ENCODE measurements at places on chromosomes 12 and 14.

- no peaks in the 10 kb centered on the region for H3K27me3 ChIP-seq
- no peak overlapping the region for H3K4me3 ChIP-seq
- H3K27ac ChIP-seq: no peak overlapping the region
- no peak for DNase-seq
- no peaks in the 10 kb centered on the region for H3K36me3 ChIP-seq
These were observed 88.8 kb downstream of the TMX1 start for GRCh38 chr14:51328772-51329353.

GRCh38 chr12:124916374-124917134 is 2.1 kb upstream of the UBC start:
- H3K4me3 ChIP-seq: peak overlapping the region; percentile 100
- DNase-seq: no peak
- H3K4me1 ChIP-seq: peaks cover 8% of the 10 kb centered on the region

- H3K36me3 ChIP-seq: peaks cover 16% of the 10 kb centered on the region
- no peak overlapping the region for H3K27ac ChIP-seq
- H3K27me3 ChIP-seq: no peaks in the 10 kb centered on the region
- H3K4me3 ChIP-seq: no peak overlapping the region
These were observed 61.3 kb upstream of the CORO1C start for GRCh38 chr12:108792361-108793292.

DNA sequence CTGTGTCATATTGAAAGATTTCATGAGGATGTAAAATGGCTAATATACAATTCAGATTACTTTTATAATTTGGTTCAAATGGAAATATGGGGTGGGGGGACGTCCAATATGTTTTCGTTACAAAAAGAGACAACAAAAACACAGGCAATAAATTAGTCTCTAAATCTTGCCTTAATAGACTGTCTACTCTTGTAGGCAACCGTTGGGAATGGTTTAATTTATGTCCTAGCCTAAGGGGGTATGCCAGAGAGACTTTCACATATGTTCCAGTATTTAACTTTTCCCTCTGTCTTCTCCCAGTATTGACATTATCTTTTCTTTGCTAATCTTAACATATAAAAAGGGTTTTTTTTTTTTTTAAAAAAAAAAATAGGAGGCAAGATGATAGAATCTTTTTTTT is 41.5 kb upstream of the LIN7A start:
- H3K27ac ChIP-seq: no peak overlapping the region
- H3K36me3 ChIP-seq: no peaks in the 10 kb centered on the region
- no peak for DNase-seq

DNA sequence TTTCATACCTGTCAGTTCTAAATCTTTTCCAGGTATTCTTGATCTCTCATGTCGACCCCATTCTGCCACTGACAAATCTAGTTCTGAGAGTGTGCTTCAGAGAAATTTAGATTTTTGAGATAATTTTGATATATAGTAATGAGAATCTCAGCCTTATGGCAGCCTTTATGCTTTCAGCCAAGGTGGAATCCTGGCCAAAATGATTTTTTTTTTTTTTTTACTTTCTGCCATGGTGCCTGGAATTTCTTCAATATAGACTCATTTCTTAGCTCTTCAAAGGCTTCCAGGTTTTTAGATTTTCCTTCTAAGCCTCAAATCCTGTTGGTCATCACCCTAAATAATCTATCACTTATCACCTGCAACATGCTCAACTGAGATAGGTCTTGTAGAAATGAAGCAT is 926.6 kb downstream of the NRXN3 start:
- no peak overlapping the region for H3K27ac ChIP-seq
- H3K4me1 ChIP-seq: peaks cover 5% of the 10 kb centered on the region
- H3K36me3 ChIP-seq: no peaks in the 10 kb centered on the region

DNA sequence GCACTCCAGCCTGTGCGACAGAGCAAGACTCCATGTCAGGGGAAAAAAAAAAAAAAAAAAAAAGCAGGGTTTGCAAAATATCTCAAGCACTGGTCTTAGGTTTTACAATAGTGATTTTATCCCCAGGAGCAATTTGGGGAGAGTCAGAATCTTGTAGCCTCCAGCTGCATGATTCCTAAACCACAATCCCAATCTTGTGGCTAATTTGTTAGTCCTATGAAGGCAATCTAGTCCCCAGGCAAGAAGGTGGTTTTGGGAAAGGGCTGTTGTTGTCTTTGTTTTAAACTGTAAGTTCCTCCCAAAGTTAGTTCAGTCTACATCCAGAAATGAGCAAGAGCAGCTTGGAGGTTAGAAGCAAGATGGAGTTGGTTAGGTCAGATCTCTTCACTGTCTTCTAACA is 135.7 kb downstream of the PLXNC1 start:
- peaks cover 9% of the 10 kb centered on the region for H3K4me1 ChIP-seq
- no peak overlapping the region for H3K4me3 ChIP-seq
- no peaks in the 10 kb centered on the region for H3K27me3 ChIP-seq
- H3K27ac ChIP-seq: no peak overlapping the region

DNA sequence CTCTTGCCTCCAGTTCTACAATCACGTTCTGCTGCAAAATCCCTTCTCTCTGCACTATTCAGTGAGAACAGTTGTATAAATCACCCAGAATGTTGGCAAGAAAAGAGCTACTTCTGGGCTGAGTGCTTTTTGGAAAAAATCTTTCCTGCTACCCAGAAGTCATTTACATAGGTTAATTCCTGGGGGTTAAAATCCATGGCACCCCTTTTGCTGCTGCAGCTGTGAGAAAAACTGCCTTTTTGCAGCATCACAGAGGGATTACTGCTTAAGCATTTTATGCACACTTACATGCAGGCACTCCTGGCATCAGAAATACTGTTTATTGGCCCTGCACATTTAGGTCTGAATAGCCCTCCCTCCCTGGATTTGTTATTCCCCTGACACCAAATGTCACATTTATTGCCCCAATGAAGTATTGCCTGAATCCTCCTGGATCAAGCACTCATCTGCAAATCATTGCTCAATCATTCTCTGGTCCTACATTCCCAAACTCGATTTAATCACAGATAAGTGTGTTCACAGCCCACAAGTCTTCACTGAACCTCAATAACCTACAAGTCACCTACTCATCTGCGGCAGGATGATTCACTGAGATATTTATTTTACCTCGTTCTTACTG is 43.1 kb upstream of the CCDC196 start:
- H3K4me3 ChIP-seq: no peak overlapping the region
- H3K27me3 ChIP-seq: no peaks in the 10 kb centered on the region
- H3K27ac ChIP-seq: no peak overlapping the region
- H3K36me3 ChIP-seq: 0 out of 2 replicates have a peak, but pooled peaks cover 5% of the 10 kb centered on the region
- no peaks in the 10 kb centered on the region for H3K4me1 ChIP-seq

DNA sequence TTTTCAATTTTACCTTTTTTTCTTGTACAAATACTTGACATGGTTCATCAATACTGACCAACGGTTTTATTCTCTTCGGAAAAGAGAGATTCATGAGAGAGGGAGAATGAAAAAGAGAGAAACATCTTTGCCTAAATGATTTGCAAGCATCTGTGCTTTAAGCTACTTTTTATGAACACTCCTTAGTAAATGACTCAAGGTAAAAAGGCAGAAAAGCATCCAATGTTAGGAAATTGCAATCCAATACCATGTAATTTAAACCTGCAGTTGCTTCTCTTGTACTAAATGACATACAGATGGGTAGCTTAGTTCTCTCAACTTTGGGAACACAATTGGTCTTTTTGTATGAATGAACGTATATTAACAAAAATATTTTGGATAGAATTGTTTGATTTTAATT is 46.1 kb downstream of the MSRB3 start:
- H3K36me3 ChIP-seq: no peaks in the 10 kb centered on the region
- no peaks in the 10 kb centered on the region for H3K27me3 ChIP-seq
- H3K4me1 ChIP-seq: no peaks in the 10 kb centered on the region
- H3K4me3 ChIP-seq: no peak overlapping the region
- H3K27ac ChIP-seq: no peak overlapping the region
- DNase-seq: no peak

- peak; percentile 66 for DNase-seq
- no peaks in the 10 kb centered on the region for H3K4me1 ChIP-seq
- no peak overlapping the region for H3K27ac ChIP-seq
- no peaks in the 10 kb centered on the region for H3K27me3 ChIP-seq
These were observed 156.8 kb downstream of the PHETA1 start for GRCh38 chr12:111211910-111212757.

DNA sequence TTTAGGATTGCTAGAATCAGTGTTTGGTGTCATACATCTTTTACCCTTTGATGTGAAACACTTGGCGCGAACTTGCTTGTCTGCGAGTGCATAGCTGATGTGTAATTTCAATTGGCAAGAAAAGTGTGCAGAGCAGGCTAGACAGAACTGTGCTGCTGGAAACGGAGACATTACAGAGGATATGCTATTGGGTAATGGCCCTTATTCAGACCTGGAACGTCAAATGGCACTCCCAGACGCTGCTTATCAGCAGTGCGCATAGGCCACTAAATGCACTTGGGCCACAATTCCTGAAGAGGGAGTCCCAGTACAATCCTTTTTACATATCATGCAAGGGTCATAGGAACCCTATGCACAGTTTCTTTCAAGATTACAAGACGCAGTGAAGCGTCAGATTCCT is 15.7 kb upstream of the SLC10A1 start:
- no peak for DNase-seq
- no peaks in the 10 kb centered on the region for H3K36me3 ChIP-seq
- H3K27ac ChIP-seq: no peak overlapping the region
- no peaks in the 10 kb centered on the region for H3K4me1 ChIP-seq
- H3K4me3 ChIP-seq: no peak overlapping the region
- no peaks in the 10 kb centered on the region for H3K27me3 ChIP-seq

DNA sequence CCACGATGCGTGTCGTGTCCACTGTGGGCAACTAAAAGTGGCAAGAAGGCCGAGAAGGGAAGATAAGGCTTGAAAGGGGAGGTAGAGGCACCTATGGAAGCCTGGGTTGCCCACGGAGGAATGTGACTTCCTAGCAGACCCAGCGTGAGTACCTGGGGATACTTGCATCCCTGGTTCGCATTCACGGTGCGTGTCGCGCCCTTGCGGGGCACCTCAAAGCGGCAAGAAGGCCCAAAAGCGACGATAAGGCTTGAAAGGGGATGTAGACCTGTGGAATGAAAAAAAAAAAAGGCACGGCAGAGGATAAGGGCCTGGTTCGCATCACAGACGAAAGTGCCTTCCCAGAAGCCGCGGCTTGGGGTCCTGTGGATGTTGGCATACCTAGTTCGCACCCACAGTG is 282.9 kb downstream of the ALG10 start:
- H3K4me3 ChIP-seq: no peak overlapping the region
- no peaks in the 10 kb centered on the region for H3K27me3 ChIP-seq
- peaks cover 54% of the 10 kb centered on the region for H3K36me3 ChIP-seq
- H3K27ac ChIP-seq: no peak overlapping the region

- no peaks in the 10 kb centered on the region for H3K4me1 ChIP-seq
- no peak for DNase-seq
- no peaks in the 10 kb centered on the region for H3K27me3 ChIP-seq
- H3K36me3 ChIP-seq: no peaks in the 10 kb centered on the region
- H3K27ac ChIP-seq: no peak overlapping the region
- no peak overlapping the region for H3K4me3 ChIP-seq
These were observed 18.6 kb upstream of the MDM1 start for GRCh38 chr12:68350753-68351152.

- peaks cover 31% of the 10 kb centered on the region for H3K36me3 ChIP-seq
- no peak for DNase-seq
- no peaks in the 10 kb centered on the region for H3K27me3 ChIP-seq
- no peak overlapping the region for H3K27ac ChIP-seq
These were observed 1.6 kb downstream of the MMP14 start for GRCh38 chr14:22837750-22838538.

GRCh38 chr12:67893022-67893580 is 96.1 kb upstream of the IFNG-AS1 start:
- no peak overlapping the region for H3K27ac ChIP-seq
- H3K36me3 ChIP-seq: no peaks in the 10 kb centered on the region
- no peaks in the 10 kb centered on the region for H3K27me3 ChIP-seq
- H3K4me1 ChIP-seq: no peaks in the 10 kb centered on the region

DNA sequence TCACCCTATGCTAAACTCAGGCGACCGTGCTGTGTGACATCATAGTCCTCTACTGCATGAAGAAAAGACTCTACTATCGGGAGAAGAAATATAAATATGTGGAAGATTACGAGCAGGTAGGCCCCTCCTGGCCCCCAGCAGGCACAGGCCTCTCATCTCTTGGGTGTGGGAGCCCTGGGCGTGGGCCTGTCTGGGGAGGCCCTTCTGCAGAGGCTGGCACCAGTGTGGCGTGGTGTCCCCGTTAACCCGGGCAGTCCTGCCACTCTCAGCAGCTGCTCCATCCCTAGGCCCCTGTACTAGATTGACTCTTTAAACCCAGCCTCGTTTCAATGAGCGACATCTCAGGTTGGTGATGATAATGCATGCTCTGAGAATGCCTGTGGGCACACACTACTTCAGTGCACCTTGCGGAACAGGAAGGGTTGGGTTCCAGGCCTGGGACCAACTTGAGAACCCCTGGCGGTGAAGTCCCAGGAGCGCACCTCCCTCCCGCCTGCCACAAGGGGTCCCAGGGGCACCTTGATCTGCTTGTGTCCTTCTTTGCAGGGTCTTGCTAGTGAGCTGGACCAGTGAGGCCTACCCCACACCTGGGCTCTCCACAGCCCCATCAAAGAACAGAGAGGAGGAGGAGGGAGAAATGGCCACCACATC is 23.2 kb downstream of the P2RX4 start:
- H3K4me1 ChIP-seq: no peaks in the 10 kb centered on the region
- peak; percentile 72 for DNase-seq

DNA sequence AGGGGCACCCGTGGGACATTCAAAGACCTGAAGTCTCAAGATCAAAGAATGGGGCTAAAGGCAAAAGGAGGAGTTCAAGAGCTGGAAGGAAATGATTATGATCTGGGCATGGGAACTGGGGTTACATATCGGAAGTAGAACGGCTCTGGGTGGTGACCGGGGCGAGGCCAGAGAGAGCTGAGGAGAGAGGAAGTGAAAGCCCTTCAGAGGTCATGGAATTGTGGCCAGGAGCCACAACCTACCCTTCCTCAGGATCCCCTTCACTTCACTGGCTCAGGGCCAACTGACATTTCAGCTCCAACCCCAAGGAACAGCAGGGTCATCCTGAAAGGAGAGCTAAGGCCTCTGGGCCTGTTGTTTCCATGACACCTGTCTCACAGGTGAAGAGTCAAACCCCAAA is 57.8 kb downstream of the GALNT16 start:
- DNase-seq: no peak
- no peaks in the 10 kb centered on the region for H3K36me3 ChIP-seq
- H3K4me1 ChIP-seq: peaks cover 9% of the 10 kb centered on the region
- no peak overlapping the region for H3K27ac ChIP-seq
- no peaks in the 10 kb centered on the region for H3K27me3 ChIP-seq

DNA sequence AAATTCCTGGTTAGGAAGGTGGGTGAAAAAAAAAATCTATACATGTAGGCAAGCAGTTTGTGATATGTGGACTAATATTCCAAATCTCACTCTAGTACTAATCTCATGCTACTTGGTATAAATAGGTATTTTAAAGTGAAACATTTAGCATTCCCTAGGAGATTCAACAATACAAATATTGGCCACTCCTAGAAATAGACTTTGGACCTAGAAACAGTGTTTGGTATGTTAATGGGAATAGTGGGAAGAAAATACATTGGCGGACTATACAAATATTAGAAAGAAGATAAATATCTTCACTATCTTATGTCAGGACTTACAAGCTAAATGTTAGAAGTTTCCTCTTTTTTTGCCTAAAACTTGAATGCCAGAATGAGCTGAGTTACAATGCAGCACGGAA is 28.2 kb downstream of the HIGD1C start:
- no peak overlapping the region for H3K27ac ChIP-seq
- no peaks in the 10 kb centered on the region for H3K27me3 ChIP-seq
- no peak for DNase-seq
- H3K36me3 ChIP-seq: peaks cover 2% of the 10 kb centered on the region
